Dermis blood vessel endothelial cell (primary cell): ENCODE measurements at places on chromosomes 16 and 17. TPM values are rescaled to one million over a fixed set of nuclear protein-coding genes. Genes with fewer than 3 reads are reported as not detected.

- no peak for DNase-seq
Observed at GRCh38 chr17:19796457-19796856, 48.4 kb upstream of the ALDH3A1 start.

Gene ALDH3A2
- 82.3 and 149 TPM in 2 replicates for total RNA-seq

DNA sequence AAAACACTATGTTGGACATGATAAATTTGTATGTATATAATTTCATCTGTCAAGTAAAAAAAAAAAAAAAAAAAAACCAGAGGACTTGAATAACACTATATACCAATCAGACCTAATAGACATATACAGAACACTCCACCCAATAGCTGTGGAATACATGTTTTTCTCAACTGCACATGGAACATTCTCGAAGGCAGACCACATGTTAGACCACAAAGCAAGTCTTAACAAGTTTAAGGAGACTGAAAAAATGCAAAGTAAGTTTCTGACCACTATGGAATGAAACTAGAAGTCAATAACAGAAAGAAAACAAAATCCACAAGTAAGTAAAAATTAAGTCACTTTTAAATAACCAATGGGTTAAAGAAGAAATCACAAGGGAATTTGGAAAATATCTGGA lies 8.4 kb upstream of the CNTNAP4 start:
- no peak for DNase-seq

Gene KCNJ16
- total RNA-seq: 0.60 and 1.7 TPM in 2 replicates

GRCh38 chr17:73343168-73343634 lies 31.4 kb upstream of the CDC42EP4 start:
- DNase-seq: no peak

Gene NPIPA5
- 0.98 and 1.0 TPM in 2 replicates for total RNA-seq

GRCh38 chr17:75652934-75653549 lies 13.9 kb downstream of the RECQL5 start:
- DNase-seq: peak; percentile 63

- no peak for DNase-seq
Observed at GRCh38 chr17:45319239-45319703, 2.5 kb upstream of the MAP3K14 start.

DNA sequence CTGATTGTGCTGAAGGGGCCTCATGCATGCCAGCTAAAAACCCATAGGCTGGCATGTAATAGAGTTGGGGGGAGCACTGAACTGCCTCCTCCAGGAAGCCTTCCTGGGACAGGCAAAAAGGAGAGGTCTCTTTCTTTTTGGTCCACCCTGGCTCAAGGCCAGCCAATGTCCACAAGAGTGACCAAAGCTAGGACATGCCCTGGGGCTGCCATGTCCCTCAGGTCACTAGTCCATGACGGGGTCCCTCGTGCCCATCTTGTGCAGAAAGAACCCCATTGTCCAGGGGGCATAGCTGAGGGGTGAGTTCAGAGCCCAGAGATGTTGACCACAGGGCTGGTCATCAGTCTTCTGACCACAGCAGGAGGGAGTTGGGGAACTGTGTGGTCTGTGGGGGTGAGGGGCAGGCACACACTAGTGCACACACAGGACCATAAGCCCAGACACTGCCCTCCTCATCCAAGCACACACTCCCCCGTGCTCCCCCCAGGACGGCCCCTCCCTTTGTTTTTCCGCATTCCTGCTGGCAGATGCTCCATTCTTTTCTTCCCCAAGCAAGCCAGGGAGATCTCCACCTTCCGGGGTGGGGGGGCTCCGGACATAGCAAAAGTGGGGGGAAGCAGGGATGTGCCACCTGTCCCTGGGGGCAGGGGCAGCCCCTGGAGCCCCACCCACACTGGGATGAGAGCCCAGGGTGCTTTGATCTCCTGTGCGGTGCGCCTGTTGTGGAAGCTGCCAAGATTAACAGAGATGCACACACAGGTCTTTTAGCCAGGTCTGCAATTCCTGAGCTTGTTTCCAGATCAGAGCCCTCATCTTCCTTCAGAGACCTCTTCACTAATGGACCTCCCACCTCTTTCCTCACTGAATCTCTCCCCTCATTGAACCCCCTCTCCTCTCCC lies 25.2 kb upstream of the PHB1 start:
- no peak for DNase-seq

- no peak for DNase-seq
Observed at GRCh38 chr16:78240459-78241222, 141.2 kb downstream of the WWOX start.

GRCh38 chr16:27762441-27762840 lies 212.5 kb downstream of the KATNIP start:
- DNase-seq: no peak

Gene KRTAP1-5
- not detected in 2 replicates for total RNA-seq

- DNase-seq: no peak
Observed at GRCh38 chr17:66233023-66233753, 4.0 kb upstream of the APOH start.

DNA sequence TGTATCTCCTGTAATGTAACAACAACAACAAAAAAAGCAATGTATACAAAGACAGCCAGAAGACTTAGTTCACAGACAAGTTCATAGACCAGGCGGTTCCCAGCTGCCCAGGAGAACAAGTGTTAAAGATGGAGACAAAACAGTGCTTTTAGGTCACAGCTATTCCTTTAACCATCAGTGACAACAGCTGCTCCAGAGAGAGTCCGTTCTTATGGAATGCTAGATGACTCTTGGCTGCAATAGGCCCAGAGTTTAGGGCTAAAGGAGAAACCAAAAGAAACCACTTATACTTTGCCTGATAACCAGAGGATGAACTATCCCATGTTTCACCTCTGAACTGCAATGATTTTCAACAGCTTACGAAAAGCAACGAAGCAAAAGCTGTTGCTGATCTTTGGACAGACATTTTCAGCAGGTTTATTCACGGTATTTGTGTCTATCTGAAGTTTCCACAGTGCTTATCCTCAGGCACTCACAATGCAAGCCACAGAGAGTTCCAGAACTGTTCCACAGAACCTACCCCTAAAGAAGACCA lies 6.0 kb downstream of the ZCCHC14 start:
- DNase-seq: no peak

Gene ACSM2B
- total RNA-seq: 0.19 and 0.34 TPM in 2 replicates

DNA sequence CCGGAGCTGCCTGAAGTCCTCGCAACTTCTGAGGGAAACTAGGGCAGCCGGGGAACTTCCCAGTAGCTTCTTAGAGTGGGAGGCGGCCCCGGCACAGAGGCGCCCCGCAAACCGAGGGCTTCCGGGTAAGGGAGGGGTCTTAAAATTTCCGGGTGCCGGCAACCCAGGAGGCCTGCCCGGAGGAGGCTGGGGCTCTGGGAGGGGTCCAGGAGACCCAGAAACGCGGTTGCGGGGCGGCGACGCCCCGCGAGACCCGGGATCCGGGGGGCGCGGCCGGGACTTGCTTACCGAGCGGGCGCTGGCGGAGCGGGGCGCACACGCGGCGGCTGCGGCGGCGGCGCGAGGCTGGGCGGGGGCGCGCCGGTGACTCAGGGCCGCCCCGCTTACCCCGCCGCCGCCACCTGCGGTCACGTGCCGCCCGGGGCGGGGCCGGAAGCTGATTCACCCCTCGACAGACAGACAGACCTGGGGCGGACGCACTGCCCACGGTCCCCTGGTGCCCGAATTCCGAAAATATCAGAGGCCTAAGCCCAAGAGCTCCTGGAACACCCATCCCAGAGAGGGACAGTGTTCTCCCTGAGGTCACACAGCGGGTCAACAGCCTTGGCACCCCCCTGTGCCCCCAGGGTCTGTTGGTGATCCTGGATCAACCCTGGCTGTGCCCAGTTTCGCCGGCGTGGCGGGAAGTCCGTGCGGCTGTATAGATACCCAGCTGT lies at the start of gene FAM83G:
Gene FAM83G (minus strand): TSS at position 344 of the 716 bp plus-strand sequence. CDS start 723 bp downstream, outside the sequence.
- DNase-seq: peak; percentile 74

DNA sequence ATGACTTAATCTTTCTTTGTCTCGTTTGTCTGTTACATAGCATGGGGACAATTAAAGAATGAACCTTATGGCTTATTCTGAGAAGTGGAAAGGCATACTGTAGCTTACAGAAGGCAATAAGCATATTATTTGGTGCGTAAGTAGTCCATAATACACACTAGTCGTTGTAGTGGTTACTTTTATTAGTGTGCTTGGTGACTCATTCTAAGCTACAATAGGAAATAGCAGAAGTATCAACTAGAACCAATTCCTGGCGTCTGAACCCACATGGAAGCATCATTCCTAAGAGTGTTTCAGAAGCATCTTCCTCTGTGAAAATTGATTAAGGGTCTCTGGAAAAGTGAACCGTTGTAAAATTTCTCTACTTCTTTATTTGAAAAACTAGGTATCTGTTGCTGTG lies 777.8 kb upstream of the EEF2KMT start:
- no peak for DNase-seq

- no peak for DNase-seq
Observed at GRCh38 chr16:12559714-12560113, 244.0 kb downstream of the CPPED1 start.

- DNase-seq: no peak
Observed at GRCh38 chr16:75081179-75081859, 35.3 kb downstream of the LDHD start.

DNA sequence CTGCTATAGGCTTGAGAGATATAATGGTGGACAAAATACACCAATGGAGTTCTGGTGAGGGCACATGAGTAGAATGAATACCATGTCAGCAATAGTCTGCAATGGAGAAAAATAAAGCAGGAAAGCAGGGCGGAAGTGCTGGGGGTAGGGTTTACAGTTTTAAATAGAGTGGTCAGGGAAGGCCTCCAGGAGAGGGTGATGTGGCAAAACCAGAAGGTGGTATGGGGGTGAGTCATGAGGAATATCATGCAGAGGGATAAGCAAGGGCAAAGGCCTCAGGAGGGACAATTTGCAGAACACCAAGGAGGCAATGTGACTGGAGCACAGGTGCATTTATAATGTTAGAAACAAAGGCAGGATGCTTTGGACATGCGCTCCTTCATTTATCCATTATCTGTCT lies 102.0 kb downstream of the ITFG1 start:
- peak; percentile 2 for DNase-seq

DNA sequence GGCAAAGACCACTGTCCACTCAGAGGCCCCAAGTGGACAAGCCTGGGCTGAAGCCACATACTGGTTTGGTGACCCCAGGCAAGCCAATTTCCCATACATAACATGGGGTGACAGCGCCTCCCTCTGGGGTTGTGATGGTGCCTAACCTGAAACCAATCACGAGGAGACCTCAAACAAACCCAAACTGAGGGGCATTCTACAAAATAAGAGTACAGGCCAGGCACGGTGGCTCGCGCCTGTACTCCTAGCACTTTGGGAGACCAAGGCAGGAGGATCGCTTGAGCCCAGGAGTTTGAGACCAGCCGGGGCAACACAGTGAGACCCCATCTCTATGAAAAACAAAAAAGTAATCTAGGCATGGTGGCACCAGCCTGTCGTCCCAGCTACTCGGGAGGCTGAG lies 3.6 kb downstream of the P2RX5 start:
- DNase-seq: no peak

- no peak for DNase-seq
Observed at GRCh38 chr17:38600416-38600815, 5.3 kb downstream of the SRCIN1 start.

Gene INO80E
- 21.4 and 22.3 TPM in 2 replicates for total RNA-seq

Gene LGALS9B
- not detected in 2 replicates for total RNA-seq

DNA sequence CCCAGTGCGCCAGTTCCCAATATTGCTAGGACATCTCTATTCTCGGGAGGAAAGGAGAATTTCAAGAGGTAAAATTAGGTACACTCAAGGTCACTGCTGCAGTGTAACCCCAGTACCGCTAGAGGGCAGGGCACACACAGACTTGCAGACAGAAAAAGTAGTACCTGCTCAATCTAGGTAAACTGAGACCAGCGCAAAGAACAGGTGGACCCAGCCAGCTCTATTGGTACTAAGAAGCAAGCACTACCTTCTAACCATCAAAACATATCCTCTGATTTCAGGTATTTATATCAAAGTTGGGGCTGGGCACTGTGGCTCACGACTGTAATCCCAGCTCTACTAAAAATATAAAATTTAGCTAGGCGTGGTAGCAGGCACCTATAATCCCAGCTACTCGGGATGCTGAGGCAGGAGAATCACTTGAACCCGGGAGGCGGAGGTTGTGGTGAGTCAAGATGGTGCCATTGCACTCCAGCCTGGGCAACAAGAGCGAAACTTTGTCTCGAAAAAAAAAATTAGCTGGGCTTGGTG lies 3.6 kb upstream of the WDR81 start:
- peak; percentile 77 for DNase-seq

Gene CCL17
- total RNA-seq: not detected in 2 replicates

Gene WNT9B
- not detected in 2 replicates for total RNA-seq

GRCh38 chr17:65074778-65075250 lies 18.3 kb upstream of the GNA13 start:
- peak; percentile 87 for DNase-seq
